ENCODE measurements at places on chromosomes 3 and 15.

GRCh38 chr15:41658689-41659088, 1.5 kb upstream of the MGA start:
- no peak for DNase-seq

- DNase-seq = no peak
Observed at GRCh38 chr15:50071551-50072258, 47.3 kb downstream of the ATP8B4 start.

- DNase-seq = no peak
Observed at GRCh38 chr3:119542168-119542767, 17.1 kb downstream of the CD80 start.

DNA sequence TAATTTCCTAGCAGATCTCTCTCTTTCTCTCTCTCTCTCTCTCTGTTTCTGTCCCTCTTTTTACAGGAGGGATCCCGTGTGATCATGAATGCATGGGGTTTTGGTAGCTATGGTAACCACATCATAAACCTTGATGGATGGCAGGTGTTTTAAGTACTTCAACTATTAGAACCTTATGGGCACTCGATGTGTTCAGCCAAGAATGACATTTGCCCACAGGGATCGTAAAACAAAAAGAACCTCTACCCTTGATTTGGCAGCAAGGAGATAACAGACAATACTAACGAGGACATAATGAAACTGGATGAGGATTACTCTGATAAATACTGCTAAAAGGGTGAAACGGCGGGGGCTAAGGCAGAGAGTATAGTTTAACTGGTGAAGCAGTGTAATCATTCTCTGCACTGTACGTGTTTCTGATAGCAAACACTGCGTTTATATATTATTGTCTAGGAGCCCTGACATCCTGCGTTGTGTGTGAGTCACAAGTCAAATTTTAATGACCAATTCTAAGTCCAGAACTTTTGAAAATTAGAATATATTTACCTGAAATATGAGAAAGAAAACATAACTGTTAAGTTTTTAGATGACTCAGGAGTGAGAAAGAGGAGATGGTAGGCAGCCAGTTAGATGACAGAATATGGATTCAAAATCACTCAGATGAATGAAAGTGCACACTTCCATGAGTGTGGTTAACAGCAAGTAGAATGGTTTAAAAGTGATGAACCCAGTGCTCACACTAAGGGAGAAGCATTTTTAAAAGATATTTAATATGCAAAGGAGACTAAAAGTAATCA, 80.3 kb downstream of the OTOL1 start:
- no peak for DNase-seq

- no peak for DNase-seq
Observed at GRCh38 chr3:182027366-182027765, 315.6 kb downstream of the SOX2 start.

DNA sequence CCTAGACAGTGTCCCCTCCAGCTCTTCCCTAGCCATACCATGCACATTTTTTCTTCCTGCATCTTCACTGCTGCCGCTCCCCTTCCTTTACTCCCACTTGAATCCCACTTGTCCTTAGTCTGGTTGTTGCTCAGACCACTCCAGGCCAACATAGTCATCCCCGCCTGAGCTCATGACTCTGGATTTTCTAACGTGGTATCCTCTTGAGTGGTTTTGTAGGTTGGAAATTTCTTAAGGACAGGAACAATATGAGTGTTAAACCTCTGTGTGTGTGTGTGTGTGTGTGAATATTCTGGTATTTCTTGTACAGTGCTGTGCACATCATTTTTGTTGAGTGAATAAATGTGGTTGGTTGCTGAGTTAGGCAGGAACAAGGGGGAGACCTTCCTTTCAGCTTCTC, 3.1 kb downstream of the BAHD1 start:
- no peak for DNase-seq

GRCh38 chr3:175304404-175304803, 445.3 kb downstream of the NAALADL2 start:
- no peak for DNase-seq

DNA sequence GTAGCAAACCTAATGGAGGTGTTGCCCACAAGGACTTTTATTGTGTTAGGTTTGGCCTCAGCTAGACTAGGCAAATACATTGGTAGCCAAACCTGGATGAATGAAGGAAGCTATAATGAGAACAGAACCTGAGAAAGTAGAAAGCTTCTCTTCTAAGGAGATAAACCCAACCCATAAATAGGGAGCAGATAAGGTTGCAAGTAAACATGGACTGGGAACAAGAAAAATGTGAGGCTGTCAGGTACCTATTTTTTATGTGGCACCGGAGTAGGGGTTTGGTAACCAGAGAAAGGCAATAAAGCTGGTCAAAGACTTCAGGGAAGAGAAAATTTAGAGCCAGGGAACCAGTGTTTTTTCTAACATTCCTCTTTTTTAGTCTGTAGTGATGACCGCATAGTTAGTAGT, 25.0 kb downstream of the ZNF654 start:
- no peak for DNase-seq

DNA sequence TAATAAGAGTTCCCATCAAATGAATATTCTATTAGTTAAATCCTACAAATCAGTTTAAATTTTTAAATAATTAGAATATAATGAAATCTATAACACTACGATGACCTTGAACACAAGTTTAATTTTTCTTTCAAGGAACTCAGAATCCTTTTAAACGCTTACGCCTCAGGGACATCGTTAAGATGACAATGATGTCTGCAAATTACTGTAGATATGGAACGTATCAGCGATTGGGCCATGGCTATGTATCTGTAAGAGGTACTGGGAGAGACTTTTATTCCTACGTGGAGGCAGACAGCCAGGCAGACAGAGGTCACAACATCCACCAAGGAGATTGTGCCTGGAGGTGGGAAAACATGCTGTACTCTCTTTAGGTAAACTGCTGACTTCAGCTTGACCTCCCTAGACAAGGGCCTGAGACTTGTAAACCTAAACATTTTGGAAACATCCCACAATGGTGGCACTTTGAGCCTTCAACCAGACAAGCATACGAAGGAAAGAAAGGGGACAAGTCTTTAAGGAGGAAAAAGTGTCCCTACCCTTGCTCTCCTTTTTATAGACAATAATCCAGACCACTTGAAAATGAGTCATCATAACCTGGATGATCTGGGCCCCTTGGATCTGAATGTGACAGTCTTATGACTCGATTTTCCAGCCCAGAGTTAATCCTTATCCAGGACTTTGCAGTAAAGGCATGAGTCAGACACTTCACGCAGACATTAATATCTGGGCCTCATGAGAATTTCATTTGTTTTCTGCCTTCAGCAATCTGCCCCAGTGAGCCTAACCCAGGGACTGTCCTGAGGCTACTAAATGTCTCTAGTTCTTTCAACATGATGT, 6.8 kb upstream of the LDHAL6B start:
- DNase-seq = no peak

DNA sequence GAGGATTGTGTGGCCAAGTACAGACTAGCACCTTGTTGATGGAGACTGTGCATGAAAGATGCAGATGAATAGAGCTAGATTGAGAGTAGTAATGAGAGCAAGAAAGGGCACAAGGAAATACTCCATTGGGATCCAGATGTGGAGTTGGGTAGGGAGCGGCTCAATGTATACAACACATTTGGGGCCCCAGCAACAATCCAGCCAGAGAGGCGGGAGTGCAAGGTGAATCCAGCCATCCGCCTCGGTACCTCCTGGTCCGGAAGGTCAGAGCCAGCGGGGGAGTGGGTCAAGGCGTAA, 9.0 kb downstream of the ISL2 start:
- no peak for DNase-seq

GRCh38 chr3:12194209-12194608, 35.5 kb upstream of the TIMP4 start:
- no peak for DNase-seq

DNA sequence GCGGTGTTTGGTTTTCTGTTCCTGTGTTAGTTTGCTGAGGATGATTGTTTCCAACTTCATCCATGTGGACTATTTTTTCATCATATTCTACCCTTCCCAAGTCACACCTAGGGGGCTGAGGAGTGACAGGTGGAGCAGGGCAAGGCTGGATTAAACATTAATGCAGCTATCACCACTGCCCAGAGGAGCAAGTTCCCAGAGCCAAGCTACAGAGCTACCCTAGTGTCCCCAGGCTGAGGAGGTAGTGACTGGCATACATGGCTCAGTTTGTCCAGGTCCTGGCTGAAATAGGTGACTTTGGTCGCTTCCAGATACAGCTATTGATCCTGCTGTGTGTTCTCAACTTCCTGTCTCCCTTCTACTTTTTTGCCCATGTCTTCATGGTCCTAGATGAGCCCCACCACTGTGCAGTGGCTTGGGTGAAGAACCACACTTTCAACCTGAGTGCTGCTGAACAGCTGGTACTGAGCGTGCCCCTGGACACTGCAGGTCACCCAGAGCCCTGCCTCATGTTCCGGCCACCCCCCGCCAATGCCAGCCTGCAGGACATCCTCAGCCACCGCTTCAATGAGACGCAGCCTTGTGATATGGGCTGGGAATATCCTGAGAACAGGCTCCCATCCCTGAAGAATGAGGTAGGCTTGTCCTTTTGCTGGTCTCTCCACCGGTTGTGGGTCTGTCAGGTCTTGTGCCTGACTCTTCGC, at the start of gene SLC22A13:
TSS of gene SLC22A13 (plus strand) at position 209 of the 704 bp plus-strand sequence. CDS start at position 258, 49 bp downstream.
- no peak for DNase-seq

GRCh38 chr3:156605686-156606605, 51.0 kb upstream of the SSR3 start:
- DNase-seq = no peak

GRCh38 chr3:188169830-188170455, 16.0 kb downstream of the LPP start:
- DNase-seq = no peak

GRCh38 chr3:136835813-136836510, 17.0 kb downstream of the SLC35G2 start:
- DNase-seq = no peak

GRCh38 chr15:35519541-35520149, 26.3 kb downstream of the DPH6 start:
- no peak for DNase-seq

DNA sequence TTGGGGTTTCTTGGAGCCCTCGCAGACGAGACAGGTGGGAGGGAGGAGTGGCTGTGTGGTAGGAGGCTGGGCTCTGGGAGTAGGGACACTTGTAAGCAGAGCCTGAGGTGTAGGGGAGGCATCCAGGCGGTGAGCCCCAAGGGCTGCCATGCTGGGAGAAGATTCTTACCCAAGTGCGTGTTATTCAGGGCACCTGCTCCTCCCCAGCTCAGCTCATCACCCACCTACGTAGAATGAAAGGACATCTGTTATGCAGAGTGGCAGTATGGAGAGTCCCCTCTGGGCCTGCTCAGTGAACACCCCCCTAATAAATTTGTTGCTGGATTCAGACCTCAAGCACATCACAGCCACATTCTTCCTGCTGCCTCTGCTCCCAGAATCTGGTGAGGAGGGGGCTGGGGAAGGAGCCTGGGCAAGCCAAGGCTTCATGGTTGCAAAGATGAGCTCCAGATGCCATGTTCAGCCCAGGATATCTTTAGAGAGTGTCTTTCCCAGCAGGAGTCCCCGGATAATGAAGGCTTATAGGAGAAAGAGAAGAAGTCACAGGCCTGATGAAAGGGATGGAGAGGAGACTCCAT, 261.8 kb downstream of the EPHB1 start:
- no peak for DNase-seq

GRCh38 chr3:88025001-88025552, 33.7 kb downstream of the CGGBP1 start:
- no peak for DNase-seq

DNA sequence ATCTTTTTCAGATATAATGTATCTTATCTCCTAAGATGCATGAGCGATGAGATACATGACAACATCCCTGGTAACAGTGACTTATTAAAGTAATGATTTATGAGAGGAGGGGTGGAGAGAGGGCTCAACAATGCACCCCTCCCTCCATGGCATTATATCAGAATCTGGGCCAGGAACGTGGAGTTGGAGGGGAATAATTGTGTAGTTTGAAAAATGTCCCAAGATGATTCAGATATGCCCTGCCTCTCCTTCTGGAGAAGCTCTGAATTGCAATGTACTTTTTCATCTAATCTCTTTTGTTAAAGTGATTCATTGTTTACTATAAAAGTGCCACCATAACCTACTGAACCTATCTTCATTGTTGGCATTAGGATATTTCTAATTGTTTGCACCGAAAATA, 86.5 kb downstream of the FRMD4B start:
- DNase-seq = no peak

DNA sequence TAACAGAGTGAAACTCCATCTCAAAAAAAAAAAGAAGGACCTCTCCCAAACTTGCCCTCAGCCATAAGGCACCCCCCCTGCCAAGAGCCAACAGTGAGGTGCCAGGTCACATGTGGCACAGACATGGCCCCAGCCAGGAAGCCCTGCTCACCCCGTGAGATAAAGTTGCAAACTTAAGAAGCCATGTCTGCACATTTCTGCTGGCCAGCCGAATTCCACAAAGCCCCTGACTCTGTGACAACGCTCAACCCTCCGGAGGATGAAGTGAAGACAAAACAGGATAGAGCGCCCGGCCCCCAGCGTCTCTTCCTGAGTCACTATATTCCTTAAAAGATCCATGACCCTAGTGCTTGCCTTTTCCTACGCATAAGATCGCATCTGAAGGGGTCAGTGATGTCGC, 188.1 kb downstream of the XXYLT1 start:
- DNase-seq = no peak

DNA sequence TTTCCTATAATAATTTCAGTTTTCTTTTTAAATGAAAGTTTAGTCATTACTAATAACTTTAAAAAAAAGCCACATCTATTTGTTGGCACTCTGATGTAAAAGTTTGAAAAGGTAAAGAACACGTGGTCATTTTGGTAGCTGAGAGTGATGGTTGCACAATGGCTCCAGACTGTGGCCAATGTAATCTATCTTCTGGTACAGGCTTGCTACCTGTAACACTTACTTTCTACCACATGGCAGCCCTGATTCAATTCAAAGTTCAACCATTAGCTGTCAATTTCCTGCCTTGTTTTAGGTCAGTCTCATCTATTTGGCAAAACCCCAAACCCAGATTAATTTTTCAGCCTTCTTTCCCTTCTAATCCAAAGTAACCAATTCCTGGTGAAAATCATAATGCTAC, 126.1 kb downstream of the TUSC7 start:
- no peak for DNase-seq

DNA sequence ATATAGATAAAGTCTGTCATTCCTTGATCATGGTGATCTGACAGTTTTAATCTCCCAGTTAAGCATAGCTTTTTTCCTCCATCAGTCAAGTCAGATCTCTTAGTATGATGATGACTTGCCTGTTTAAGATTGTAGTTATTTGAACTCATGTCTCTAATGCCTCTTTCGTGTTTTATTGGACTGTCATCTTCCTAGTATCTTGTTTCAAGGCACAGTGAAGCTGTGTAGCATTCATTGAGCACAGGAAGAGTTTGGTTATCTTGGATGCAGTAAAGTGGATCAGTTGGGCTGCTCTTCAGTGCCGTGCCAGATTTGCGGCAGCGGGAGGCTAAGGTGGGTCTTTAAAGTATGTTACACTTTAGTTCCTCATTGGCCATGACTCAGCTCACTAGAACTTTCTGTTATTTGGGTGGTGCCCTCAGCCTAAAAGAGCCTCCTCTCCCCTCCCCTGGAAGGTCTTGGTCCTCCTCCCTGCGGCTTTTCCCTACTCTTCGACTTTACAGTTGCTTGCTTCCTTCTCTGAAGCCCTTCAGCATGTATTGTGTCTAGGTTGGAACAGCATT, 45.7 kb upstream of the SKOR1 start:
- no peak for DNase-seq
